ENCODE measurements at places on chromosomes 6 and 20.

DNA sequence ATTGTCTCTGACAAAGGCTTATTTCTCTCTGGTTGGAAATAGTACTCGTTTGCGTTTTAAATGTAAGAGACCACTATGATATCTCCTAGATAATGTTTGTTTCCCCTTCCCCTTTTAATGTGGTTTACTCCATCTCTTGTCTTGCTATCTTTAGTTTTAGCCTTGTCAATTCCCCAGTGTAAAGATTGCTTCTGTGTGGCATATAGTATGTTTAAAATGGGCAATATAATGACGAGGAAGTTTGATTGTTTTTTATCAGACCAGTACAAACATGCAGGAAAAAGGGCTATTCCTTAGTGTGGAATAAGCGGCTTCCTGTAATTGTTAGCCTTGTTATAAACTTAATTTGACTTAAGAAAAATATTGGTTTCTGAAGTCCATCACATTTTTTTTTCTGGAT is 3.1 kb downstream of the QKI start:
- no peak for DNase-seq

DNA sequence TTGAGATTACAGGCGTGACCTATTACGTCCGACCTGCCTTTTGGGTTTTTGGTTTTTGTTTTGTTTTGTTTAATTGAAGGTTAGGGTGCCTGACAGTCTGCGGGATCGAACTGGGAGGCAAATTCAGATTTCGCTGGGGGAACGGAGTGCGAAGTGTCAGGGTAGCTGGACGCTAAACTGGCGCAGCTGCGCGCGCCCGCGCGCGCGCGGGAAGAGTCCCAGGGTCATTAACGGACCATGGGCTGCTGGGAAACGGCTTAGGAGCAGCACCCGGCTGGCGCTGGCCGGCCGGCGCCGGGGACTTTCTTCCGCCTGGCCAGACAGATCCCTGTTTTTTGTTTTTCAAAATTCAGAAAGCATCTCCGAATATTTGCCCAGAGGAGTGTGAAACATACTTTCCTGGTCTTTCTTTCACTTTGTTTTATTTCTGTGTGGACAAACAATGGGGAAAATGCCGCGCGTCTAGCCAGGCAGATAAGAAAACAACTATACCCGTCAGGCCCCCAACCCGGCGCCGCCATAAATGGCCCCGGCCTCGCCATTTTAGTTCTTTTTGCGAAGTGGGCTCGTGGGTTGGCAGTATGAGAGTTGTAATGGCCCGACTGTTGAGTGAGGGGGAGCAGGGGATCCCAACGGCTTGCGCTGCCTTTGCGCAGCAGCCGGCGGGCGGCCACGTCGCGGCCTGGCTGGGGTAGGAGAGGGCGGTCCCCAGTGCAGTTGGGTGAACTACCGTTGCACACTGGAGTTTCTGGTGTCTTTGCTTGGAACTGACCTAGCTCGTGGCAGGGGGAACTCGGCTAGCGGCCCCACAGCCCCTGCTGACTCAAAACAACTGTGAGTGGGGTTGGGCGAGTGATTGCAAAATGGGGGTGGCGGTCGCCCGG is 7.1 kb downstream of the HSPA1B start:
- DNase-seq, result peak; percentile 52

- no peak for DNase-seq
Measured at GRCh38 chr6:98463038-98464000, 371.1 kb upstream of the POU3F2 start.

- DNase-seq, result no peak
Measured at GRCh38 chr6:157613011-157613522, 210.0 kb upstream of the SNX9 start.

DNA sequence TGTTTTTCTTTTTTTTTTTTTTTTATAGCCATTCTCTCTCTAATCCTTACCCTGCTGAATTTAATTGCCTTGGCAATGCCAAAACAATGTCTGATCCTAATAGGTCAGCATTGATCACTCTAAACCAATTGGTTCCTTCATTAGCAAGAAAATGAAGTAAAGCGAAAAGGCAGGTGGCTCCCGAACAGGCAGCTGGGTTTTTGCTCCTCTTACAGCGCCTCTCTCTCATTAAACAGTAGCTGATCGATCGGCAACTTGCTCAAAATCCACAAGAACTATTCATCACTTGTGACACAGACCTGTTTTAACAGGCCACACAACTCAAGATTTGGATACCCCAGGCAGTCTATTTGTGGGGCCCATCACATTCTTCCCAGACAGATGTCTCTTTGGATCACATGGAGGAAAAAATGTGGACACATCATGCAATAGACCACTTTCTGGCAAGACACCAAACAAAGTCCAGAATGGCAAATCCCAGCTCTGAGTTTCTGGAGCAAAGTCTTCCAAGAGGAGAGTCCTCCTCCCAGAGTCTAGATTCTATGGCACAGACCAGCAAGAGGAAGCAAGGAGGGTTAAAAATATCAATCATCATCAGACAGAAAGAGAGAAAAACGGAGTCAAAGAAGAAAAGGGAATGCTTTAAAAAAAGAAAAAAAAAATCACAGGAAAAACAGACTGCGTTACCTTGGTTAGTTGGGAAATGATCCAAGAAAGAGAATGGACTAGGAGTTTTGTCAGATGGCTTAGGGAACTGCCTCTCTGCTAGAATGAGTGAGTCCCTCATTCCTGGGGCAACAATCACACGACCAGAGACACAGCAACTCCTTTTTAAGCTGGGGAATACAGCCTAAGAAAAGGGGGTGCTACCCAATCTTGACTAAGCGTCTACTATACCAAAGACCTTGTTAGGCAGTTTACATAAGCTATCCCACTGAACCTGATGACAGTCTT is 247.8 kb downstream of the BTBD9 start:
- no peak for DNase-seq

GRCh38 chr6:152089992-152090391 is 282.5 kb downstream of the ESR1 start:
- DNase-seq, result no peak

DNA sequence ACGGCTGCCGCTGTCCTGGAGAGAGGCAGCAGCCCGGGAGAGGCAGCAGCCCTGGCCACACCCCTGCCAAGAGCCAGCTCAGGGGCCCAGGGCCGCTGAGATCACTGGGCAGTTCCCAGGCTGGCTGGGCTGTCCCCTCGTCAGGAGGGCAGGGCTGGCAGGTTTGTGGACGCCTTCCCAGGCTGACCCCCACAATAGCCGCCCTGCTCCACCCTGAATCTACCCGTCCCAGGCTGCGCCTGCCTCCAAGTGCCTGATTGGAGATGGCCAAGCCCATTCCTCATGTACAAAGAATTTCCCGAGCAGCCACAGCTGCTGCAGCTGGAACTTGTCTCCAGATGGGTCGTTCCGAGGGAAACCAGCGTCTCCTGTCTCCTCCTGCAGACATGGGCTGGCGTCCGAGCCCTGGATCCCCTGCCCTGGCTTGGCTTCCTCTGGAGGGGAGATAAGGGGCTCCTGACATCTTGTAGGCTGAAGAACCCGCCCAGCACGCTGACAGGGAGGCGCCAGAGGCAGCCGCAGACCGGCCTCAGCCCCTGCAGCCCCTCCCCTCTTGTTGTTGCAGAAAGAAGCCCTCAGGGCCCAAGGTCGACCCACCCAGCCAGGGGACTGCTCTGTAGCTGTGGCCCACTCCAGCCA is 9.4 kb upstream of the GATA5 start:
- no peak for DNase-seq

DNA sequence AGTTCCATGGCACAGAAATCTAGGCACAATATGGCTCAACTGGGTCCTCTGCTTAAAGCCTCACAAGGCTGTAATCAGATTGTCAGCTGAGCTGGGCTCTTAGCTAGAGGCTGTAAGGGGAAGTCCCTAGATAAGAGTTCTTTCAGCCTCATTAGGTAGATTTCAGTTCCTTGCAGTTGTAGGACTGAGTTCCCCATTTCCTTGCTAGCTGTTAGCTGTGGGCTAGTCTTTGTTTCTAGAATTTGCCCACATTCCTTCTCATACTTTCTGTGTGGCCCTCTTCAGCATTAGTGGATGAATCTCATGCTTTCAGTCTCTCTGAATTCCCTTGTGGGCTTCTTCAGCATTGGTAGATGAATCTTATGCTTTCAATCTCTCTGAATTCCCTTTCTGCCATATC is 71.0 kb upstream of the MRAP2 start:
- DNase-seq, result no peak
